ENCODE measurements at places on chromosomes 13 and 19. TPM values are rescaled to one million over a fixed set of nuclear protein-coding genes. Genes with fewer than 3 reads are reported as not detected.

The HAUS8 gene
- 8.4 TPM for total RNA-seq

The ZNF382 gene
- 3.4 TPM for total RNA-seq

The GPR183 gene
- total RNA-seq = 10.9 TPM

- peak; percentile 90 for DNase-seq
Observed at GRCh38 chr19:35643255-35644205, 2.0 kb downstream of the ETV2 start.

- DNase-seq = no peak
Observed at GRCh38 chr13:112260108-112261055, 115.8 kb upstream of the SPACA7 start.
